ENCODE measurements at places on chromosomes 1 and 21.

- DNase-seq = no peak
Measured at GRCh38 chr1:241156231-241156965, 200.6 kb downstream of the RGS7 start.

DNA sequence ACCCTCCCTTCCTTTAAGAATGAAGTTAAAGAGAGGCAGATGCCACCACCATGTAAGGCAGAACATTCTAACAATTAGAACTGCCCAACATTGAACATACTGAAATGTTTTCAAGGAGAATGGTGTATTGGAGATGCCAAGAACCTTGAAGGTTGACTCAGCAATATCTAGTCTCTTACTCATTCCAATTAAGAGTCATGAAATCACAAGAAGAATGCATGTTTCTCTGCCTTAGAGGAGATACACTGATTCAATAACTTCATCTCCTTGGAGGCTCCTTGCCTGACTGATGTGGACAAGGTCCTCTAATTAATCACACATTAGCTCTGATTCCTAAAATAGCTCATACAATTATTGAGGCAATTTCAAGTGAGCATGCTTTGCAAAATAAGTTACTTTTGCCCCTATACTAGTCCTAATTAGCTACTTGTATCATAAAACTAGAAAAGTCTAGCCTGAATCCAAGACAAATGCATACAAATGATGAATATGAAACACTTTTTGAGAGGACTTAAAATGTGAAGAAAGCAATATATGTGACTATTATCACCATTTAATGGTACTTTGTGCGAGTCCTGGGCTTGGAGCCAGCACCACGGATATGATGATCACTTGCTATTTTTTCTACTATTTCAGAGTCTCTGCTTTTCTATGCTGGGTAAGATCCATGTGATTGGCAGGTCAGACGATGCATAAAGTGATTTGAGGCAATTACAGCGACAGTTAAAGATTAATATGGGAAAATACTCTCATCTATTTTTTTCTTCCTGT, 114.5 kb downstream of the DSCAM start:
- DNase-seq = no peak

- no peak for DNase-seq
Measured at GRCh38 chr1:28028873-28029654, 59.3 kb downstream of the EYA3 start.

DNA sequence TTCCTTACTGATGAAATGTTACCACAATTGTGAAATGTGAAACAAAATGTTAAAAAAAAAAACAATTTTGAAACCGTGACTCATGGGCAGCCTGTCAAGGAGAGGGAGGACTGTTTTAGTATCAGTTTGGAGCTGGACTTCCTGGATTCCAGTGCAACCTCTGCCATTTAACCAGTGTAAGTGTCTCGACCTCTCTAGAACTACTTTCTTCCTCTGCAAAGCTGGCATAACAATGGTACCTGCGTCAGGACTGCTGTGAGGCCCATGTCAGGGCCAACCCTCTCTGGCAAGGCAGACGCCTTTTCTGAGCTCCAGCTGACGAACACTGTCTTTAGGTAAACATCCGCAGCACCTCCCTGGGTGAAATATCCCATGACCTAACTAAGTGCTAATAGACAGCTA, 20.9 kb downstream of the URB1 start:
- no peak for DNase-seq

GRCh38 chr1:176717066-176717750, 254.2 kb downstream of the PAPPA2 start:
- DNase-seq = no peak

GRCh38 chr1:93756657-93757056, 75.0 kb upstream of the BCAR3 start:
- no peak for DNase-seq

GRCh38 chr1:185696422-185697150, 37.6 kb upstream of the HMCN1 start:
- DNase-seq = no peak

DNA sequence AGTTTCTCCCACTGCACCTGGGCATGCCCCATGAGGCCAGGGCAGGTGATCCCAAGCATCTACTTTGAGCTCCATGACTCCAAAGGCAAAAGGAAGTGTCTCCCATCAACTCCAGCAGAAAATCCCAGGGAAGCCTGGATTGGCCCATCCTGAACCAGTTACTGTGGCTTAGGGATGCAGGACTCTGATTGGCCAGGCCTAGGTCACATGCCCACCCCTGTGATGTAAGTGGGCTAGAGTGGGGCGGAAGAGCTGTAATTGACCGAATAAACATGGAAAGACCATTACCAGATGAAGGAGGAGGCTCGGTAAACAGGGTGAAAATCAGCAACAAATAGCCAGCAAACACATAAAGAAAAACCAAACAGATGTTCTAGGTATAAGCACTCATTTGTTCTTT, 45.2 kb downstream of the MATN1 start:
- no peak for DNase-seq

DNA sequence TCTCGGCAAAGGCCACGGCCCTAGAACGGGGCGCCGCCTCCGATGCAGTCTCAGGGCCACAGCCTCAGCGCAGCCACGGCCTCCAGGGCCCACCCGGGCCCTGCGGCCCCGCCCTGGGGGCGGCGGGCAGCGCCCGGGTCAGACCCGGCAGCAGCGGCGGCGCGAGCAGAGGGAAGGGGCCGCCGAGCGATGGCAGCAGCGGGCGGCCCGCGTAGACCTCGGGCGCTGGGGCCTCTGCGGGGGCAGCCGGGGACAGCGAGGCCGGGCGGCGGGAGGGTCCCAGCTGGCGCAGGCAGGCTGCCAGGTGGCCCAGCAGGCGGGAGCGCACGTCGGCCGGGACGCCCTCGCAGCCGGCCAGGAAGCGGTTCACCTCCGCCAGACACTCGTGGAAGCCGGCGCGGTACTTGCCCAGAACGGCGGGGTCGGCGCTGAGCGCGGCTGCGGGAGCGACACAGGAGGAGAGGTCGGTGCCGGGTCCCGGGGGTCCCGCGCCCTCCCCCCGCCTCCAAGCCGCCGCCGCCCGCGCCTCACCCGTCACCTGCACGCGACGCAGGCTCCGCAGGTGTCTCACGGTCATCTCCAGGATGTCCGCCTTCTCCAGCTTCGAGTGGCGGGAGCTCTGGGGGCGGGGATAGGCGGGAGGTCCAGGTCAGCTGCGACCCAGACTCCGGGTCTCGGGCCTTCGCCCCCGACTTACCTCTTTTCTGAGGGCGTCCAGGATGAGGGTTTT, 737 bp downstream of the HES4 start:
- no peak for DNase-seq

DNA sequence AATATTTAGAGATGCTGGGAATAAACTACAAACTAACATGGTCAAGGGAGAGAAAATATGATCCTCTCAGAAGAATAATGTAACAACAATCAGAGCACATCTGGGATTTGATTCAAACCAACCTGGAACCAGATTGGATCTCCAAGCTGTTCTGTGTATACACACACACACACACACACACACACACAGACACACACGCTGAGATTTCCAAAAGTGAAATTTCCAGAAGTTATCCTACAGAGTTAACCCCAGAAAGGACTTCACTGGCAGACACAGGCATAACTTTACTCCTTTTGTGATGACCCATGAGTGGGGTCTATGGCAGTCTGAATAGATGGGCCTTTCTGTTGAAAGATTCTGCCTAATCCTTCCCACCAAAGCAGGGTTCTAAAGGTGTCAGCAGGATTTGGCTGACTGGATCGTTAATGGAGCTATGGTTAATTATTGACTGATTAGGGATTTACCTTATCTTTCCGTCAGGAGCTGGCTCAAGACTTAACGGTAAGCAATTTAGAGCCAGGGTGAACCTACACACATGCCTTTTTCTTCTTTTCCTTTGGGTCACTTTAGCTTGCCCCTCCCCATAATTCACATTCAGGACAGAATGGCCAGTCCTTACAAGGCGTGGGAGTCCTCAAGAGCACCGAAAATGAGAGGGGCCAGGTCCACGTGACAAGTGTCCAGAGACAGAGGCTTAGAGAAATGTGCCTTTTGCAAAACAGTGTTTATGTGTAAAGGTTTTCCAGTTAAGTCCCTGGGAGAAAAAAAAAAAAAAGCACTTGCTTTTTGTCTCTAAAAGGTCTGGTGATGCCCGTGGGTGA, 10.9 kb upstream of the PROX1 start:
- DNase-seq = no peak

DNA sequence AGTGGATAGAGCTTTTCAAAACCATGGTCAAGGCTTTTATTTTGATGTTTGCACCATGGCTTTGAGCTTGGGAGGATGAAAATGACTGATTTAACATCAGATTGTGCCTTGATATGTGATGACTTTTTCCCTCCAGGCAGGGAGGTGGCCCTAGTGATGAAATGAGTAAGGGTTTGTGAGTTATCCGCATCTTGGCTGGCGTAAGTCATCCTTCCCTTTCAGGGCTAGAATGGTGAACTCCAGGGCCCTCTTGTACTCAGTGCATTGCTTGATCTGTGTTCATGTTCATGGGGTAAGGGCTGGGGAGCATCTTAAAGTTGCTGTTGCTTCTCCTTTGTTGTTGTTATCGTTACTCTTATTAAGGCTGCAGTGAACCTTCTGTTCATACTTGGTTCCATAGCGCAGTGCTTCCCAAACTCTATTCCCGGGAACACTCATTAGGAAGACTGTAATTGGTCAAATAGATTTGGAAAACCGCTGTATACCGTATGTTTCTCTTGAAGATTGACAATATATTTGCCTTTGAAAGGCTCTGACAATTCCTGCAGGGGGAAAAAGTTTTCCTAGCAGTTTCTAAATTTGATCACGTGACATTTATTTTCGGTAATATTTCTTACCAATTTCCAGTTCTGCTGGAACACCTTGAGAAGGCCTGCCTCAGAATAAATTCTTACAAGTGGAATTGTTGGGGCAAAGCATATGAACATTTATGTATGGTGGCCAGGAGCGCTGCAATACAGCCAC, 23.1 kb downstream of the GPR137B start:
- DNase-seq = no peak

DNA sequence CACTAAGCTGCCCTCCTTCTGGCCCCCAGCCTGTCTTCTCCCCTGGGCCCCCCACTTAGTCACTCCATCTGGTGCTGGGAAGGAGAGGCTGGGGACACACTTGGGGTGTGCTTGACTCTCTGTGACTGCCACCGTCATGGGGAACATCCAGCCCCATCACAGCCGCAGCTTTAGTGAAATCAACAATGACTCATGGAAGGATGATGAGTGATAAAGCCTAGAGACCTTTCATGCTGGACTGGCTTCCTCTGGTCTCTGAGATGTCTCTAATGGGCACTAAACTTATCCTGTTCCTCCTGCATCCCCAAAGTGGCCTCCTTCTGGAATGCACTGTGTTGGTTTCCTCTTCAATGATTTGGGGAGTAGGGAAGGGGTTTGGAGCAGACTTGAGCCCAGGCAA, 172.9 kb downstream of the GRIK3 start:
- DNase-seq = no peak

DNA sequence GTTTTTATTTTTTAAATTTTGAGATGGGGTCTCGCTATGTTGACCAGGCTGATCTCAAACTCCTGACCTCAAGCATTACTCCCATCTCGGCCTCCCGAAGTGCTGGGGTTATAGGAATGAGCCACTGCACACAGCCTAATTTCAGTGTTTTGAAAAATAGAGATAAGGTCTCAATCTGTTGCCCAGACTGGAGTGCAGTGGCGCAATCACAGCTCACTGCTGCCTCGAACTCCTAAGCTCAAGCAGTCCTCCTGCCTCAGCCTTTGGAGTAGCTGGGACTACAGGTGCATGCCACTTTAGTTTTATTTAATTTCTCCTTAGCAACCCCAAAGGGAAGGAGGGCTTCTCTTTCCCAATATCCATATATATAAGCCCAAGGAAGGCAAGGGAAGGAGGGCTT, 63.7 kb upstream of the LPGAT1 start:
- no peak for DNase-seq

DNA sequence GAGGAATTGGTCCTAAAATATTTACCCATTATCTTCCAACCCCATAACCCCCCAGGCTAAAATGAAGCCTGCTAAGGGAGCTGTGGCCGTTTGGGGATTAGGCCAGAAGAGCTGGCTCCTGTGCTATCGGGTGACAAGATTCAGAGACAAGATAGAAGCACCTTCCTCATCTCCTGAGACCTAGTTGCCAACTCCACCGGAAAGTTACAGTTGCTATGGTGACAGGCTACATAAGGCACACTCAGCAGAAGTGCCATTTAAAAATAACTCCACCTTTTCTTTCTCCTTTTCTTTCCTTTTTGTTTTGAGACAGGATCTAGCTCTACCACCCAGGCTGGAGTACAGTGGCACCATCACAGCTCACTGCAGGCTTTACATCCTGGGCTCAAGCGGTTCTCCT, 43.6 kb upstream of the ROR1 start:
- DNase-seq = no peak

GRCh38 chr1:201890806-201891450, 2.2 kb downstream of the SHISA4 start:
- no peak for DNase-seq

DNA sequence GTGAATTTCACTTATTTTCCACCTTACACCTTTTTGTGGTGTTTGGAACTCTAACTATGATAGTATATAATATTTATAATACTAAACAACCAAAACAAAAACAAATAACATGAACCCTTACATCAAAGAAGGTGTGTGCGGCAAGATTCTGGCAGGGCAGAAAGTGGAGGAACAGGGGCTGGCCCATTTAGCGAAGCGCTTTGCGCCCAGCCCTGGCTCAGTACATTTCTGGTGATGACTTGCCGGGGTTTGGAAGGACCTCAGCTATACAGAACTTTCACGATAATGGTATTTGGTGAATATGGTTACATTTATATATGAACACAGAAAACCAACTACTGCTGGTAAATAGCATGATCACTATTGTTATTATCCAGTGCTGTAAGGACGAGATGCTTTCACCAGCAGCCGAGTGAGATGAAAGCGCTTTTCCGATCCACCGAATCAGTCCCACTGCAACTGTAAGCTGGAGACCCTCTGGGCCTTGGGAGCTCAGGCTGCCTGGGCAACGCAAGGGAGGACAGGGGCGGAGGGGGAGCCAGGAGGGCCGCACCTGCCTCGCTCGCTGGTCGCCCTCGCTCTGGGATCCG, 63.9 kb downstream of the CD247 start:
- no peak for DNase-seq

- no peak for DNase-seq
Measured at GRCh38 chr1:57324388-57324787, 99.5 kb downstream of the DAB1 start.

DNA sequence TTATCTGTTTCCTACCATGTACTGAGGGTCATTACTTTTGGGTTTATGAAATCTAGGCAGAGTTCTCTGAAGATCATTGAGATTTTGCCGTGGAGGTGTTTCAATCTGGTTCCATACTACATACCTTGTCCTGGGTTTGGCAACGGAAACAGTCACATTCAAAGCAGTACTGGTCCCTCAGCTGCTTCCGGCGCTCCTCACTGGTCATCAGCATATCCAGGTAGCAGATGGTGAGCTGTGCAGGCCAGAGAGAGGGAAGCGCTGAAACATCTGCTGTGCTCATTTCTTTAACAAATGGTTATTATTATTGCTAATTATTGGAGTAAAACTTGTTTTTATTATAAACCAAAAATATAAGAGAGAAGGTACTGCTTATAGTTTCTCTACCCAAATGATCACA, 591.7 kb downstream of the SMYD3 start:
- no peak for DNase-seq

- no peak for DNase-seq
Measured at GRCh38 chr1:230077436-230078213, 10.6 kb downstream of the GALNT2 start.

Measured in CD4-positive, alpha-beta memory T cell (primary cell).